Renal pelvis (tissue), 12 donors: ENCODE measurements at places on chromosomes 5 and 9. TPM values are rescaled to one million over a fixed set of nuclear protein-coding genes. Genes with fewer than 3 reads are reported as not detected.

GRCh38 chr5:179273073-179273435, 72.2 kb downstream of the ADAMTS2 start:
- DNase-seq, result no peak

DNA sequence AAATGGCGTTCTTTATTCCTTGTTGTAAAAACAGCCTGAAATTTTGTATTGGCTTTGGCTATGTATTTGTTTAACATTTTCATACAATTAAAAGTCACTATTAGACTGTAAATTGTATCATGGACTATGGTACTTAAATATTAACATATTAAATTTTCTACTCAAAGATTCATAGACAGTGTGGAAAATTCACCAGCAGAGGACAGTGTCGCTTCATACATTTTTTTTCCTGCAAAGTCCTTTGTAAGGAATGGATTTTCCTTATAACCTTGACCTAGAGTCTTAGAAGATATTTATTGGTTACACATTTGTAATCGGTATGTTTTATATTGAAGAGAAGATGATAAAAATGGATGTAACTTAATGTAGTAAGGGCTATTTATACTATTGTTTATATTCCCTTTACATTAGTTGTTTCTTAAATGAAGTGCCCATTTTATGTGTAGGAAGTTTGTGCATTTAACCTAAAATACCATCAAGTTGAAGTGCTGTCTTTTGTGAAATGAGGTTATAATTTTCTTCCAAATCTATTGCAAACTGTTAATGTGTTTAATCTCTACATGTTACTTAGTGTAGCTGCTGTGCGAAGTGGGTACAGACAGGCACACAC, 150.1 kb downstream of the KDM4C start:
- DNase-seq, result no peak

DNA sequence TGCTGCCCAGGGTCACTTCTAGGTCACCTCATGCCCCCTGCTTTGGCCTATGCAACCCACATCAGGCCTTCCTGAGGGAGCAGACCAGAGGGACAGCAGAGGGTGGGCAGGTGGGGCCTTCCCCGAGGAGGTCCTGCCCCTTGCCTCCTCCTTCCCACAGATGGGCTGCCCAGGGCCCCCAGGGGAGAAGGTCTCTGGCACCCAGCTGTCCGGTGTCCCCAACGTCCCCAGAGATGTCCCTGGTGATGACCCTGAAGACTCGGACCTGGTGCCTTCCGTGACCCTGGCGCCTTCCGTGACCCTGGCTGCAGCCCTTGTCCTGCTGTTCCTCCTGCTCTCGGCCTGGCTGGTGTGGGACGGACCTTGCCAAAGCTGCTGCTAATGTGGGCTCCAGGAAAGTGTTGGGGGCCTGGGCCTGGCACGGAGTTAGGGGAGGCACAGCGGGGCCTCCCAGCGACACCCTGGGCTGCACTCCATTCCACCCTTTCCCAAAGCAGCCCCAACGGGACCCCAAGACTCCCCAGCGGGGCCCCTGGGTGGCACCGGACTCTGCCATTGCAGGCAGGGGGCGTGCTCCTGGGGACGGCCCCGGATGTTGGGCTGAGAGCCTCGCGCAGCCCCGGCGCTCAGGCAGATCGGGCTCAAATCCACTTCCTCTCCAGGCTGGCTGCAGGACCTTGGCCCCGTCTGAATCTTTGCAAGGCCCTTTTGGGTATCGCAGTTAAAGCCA, 6.8 kb upstream of the SLC2A6 start:
- no peak for DNase-seq

GRCh38 chr5:118616281-118616680, 372.1 kb downstream of the DTWD2 start:
- DNase-seq, result no peak

- no peak for DNase-seq
These were observed 35.2 kb upstream of the PITX1 start for GRCh38 chr5:135069016-135069770.

GRCh38 chr5:143186623-143187022, 216.9 kb downstream of the NR3C1 start:
- DNase-seq, result no peak

GRCh38 chr9:84111726-84112125, 131.1 kb downstream of the RMI1 start:
- DNase-seq, result no peak

GRCh38 chr9:31275419-31275818, 1109.0 kb upstream of the ACO1 start:
- no peak for DNase-seq

- DNase-seq, result no peak
These were observed 35.8 kb downstream of the HINT1 start for GRCh38 chr5:131129306-131129705.

PIP5KL1 gene
- 2.9 TPM for polyA plus RNA-seq

ADAMTS6 gene
- 2.6 TPM for polyA plus RNA-seq

ANXA2R gene
- polyA plus RNA-seq, result 1.4 TPM

TNFSF8 gene
- polyA plus RNA-seq, result 0.30 TPM

IL13 gene
- not detected for polyA plus RNA-seq

SLC6A19 gene
- polyA plus RNA-seq, result 77.3 TPM

ADGRD2 gene
- 0.19 TPM for polyA plus RNA-seq
